Stimulated activated CD4-positive, alpha-beta T cell treated with anti-CD3 and anti-CD28 coated beads, TNF-alpha, amount 100 ng/mL, for 1 hour (primary cell): ENCODE measurements at places on chromosomes 3 and 15.

- no peak for DNase-seq
Observed at GRCh38 chr3:84109911-84110310, 848.9 kb upstream of the CADM2 start.

- no peak for DNase-seq
Observed at GRCh38 chr3:117252208-117252607, 542.6 kb downstream of the TUSC7 start.

- no peak for DNase-seq
Observed at GRCh38 chr3:111385971-111386495, 156.0 kb upstream of the CD96 start.

GRCh38 chr3:151564261-151564660 lies 103.4 kb upstream of the IGSF10 start:
- DNase-seq: no peak

- no peak for DNase-seq
Observed at GRCh38 chr3:113211330-113212149, at the start of gene BOC. BOC (plus strand) TSS chr3:113211557; CDS start chr3:113249803, 38,246 bp downstream.

- DNase-seq: no peak
Observed at GRCh38 chr3:64894006-64894405, 206.2 kb upstream of the ADAMTS9 start.

DNA sequence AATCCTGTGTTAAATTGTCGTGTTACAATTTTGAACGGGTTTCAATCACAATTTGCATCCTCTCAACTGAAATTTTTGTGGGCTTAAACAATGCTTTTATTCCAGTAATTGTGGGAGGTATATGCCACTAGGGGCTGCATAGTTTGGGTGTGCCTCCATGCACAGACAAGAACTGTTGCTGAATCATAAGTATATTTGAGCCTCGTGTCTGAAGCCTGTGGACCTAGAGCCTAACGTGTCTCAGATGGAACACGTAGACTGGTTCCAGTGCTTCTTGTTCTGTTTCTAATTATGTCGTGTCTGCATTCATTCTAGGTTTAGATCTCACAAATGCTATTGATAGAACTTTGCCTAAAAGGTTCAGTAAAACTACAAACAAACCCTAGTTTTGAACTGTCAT lies 363.4 kb downstream of the RBMS3 start:
- DNase-seq: no peak

DNA sequence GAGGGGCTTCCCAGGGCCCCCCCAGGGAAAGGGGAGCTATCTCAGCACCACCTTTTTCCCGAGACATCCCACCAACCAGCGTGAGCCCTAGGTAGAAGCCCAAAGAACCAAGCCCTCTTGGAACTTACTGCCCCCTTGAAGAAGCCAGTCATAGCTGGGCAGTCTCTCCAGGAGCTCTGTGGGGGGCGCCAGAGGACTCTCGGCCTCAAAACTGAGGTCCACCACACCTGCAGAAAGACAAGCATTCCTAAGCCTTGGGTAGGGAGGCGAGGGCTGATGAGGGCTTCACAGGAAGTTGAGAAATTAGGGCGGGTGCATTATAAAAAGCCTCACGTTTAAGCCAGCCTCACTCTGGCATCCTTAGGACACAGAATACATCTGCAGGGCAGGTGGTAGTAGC lies 9.0 kb downstream of the SSUH2 start:
- no peak for DNase-seq

DNA sequence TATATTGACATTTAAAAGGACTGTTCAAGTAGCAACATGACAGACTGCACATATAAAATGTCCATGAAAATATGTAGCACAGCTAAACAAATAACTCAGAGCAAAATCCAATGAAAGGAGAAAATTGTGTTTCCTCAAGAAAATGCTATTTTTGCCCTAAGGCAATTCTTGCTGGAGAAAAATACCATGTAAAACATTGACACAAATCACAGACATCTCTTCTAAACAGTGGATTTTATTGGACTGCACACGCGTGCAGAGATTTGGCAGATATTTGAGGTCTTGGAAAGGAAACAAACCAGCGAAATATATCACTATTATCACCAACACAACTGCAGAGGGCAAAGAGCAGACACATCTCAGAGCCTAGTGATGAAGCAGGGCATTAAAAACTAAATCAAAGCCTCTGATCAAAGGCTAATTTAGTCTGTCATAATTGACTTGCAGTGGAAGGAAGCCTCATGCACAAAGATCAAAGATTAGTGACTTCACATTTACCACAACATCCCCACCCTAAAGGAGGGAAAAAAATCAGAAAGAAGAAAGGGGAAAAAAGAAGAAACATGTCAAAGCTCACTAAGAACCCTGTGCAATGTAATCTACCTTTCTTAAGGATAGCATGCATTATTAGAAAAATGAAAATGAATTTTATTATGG lies 52.4 kb downstream of the CHL1 start:
- no peak for DNase-seq

DNA sequence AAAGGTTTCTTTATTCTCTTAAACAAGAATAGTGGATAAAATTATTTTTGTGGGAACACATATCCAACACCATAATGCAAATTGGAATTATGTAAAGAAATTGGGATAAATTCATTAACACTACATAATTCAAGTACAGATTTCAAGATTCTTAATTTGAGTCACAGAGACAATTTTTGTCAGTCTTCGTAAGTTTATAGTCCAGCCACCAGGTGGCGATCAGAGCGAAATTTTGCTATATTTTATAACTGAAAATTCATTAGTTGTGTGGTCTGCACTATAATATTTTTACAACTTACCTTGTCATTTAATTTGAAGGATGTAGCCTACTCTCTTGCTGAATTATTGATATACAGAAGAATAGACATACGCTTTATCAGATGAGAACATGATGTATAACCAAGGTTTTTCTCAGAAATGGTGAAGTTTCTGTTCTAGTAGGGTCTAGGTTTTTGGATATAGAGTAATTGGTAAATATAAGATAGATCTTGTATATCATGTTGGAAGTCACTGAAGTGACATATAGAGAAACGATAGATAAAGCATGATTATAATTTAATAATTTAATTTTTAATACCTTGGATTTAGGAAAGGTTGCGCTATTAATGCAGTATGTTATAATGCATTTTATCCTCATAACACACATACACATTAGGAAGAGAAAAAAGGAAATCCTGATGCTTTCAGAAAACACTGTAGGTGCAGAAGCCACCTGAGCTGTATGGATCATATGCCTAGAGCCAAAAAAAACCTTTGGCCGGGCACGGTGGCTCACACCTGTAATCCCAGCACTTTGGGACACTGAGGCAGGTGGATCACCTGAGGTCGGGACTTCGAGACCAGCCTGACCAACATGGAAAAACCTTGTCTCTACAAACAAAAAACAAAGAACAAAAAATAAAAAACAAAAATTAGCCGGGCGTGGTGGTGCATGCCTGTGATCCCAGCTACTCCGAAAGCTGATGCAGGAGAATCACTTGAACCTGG lies 31.7 kb downstream of the PLSCR4 start:
- DNase-seq: no peak

GRCh38 chr3:143167969-143168854 lies 48.6 kb downstream of the CHST2 start:
- no peak for DNase-seq

- no peak for DNase-seq
Observed at GRCh38 chr3:3087279-3087678, 22.9 kb downstream of the IL5RA start.

DNA sequence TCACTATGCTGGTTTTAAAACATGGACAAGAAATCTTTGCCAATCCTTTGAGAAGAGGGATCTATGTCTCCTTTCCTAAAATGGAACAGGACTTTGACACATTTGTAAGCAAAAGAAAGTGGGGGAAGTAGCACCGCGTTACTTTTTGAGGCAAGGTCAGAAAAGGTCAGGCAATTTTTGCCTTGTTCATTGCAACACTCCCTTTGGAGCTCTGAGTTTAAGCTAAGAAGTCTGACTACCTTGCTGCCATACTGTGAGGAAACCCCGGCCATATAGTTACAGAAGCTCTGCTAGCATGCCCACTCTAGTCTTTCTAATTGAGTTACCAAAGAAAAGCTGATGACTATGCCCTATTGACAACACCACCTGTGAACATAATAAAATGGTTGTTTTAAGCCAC lies 1.4 kb downstream of the FAM227B start:
- no peak for DNase-seq

- no peak for DNase-seq
Observed at GRCh38 chr3:40009991-40010390, 200.6 kb downstream of the MYRIP start.

GRCh38 chr15:46795685-46796084 lies 921.6 kb upstream of the SEMA6D start:
- DNase-seq: no peak

- no peak for DNase-seq
Observed at GRCh38 chr3:177473184-177473583, 275.9 kb upstream of the TBL1XR1 start.

- DNase-seq: no peak
Observed at GRCh38 chr3:174268586-174268985, 590.5 kb upstream of the NAALADL2 start.

- DNase-seq: no peak
Observed at GRCh38 chr15:48520376-48521155, 124.9 kb downstream of the FBN1 start.

DNA sequence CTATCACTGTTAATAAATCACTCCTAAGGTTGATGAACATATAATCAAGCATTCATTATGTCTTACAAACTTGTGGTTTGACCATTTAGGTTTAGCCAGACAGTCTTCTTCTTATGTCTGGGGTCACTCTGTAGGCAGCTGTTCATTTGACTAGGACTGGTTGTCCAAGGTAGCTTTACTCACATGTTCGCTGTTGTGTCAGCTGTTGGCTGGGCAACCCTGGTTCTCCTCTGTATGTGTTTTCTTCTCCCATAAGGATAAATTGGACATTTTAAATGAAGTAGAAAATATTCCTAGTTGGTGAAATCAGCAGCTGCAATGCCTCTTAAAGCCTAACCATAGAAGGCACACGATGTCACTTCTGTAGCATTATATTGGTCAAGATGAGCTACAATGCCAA lies 635.1 kb downstream of the EPHA3 start:
- DNase-seq: no peak

DNA sequence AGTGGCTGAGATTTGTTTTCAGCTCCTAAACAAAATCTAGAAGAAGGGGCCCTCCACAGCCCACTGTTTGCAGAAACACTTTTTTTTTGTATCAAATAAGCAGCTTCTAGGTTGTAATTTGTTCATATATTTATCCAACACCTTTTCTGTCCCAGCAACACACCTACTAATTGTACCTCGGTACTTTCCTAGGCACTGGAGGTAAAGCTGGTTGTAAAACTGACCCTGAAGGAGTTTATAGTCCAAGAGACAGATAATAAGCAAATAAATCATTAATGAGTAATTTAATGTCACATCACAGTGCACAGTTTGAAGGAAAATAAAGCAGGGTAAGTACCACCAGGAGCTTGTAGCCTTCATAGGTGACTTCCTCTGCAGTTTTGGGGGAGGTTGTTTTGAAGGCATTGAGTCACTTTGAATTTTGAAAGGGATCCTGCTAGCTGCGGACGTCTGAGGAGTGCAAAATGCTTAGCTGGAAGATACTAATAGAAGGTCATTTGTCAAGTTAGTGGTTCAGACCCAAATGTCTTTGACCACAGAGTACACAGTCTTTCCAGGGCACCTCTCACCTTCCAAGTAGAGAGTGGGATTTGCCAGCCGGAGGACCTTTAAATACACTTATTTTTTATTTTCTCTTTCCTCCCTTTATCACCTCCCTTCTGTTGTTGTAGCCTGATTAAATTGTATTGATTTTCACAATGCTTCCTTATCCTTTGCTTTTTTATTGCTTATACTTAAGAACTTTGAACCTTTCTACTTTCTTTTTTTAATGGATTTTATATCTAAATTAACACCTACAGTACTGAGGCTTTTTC lies 53.8 kb downstream of the CMSS1 start:
- no peak for DNase-seq

- DNase-seq: no peak
Observed at GRCh38 chr15:64582202-64582601, 121.8 kb downstream of the ZNF609 start.

- no peak for DNase-seq
Observed at GRCh38 chr3:100538339-100538706, 45.9 kb downstream of the TMEM45A start.
